ENCODE measurements at places on chromosomes 1 and 21.

GRCh38 chr1:237124856-237125462 lies 83.0 kb downstream of the RYR2 start:
- DNase-seq, result no peak

DNA sequence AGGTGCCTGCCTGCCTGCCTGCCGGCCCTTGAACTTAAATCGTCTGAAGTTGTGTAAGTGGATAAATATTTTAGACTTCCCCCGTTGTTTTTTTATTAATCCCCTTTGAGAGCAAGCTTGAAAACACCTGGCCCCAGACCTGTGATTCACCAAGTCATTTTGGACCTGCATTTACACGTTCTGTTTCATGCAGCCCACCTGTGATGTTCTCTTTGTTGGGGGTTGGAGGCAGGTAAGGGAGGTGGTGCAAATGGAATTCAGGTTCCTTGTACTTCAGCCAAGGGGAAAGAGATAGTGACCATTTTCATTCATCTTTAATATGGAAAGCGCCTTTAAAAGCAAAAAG lies 1.2 kb downstream of the SLC37A1 start:
- DNase-seq, result no peak

DNA sequence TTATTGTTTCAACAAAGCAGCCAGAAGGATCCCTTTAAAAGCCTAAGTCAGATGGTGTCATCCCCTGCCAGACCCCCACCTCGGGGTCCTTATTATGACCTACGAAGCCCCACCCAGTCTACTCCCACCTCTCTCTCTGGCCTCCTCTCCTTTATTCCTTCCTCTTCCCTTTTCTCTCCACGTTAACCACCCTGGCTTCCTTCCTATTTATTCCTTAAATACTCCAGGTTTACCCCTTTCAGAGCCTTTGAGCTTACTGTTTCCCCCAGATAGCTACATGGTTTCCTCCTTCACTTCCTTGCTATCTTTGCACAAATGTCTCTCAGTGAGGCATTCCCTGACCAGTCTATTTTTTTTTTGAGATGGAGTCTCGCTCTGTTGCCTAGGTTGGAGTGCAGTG lies 12.0 kb upstream of the SLC9A1 start:
- no peak for DNase-seq

- no peak for DNase-seq
Measured at GRCh38 chr1:211371406-211372105, 44.9 kb downstream of the TRAF5 start.

DNA sequence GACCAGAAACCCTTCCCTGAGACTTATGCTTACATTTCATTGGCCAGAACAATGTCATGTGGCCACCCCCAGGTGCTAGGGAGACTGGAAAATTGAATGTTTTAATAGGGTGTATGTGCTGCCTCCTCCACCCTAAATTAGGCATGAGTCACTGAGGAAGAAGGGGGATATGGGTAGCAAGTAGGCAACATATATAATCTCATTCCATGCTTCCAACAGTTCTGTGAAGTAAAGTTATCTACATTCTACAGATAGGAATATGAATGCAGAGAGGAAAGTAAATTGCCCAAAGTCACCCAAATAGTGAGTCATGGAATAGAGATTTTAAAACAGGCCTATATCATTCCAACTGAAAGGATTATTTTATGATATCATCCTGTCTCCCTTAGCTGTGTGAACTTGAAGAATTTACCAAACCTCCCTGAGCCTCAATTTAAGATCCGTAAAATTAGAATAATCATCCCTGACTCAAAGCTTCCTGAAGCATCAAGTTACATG lies 168.6 kb upstream of the FGGY start:
- DNase-seq, result no peak

GRCh38 chr1:152977614-152978013 lies 6.3 kb upstream of the SPRR1A start:
- no peak for DNase-seq

DNA sequence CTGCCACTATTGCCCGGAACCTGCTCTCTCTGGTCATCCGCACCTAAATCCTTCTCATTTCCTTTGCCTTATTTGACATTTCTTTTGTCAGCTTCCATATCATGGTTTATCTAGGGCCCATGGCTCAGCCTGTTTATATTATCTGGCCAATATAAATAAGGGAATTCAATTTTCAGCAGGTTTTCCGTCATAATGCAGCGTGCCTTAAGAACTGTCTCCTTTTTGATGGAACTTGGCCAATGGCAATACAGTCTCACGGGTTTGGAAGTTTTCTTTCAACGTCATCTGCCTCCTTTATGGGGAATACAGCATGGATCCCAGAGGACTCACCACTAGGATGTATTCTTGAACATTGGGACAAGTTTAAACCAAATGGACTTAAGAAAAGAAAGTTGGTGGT lies 77.8 kb upstream of the KIAA0040 start:
- DNase-seq, result no peak
